ENCODE measurements at places on chromosomes 13 and 19. TPM values are rescaled to one million over a fixed set of nuclear protein-coding genes. Genes with fewer than 3 reads are reported as not detected.
A peak's percentile ranks its signal among the peaks of the same experiment; 100 is the strongest.

GRCh38 chr19:58351558-58351878 lies 1.8 kb downstream of the A1BG start:
- no peak for DNase-seq

DNA sequence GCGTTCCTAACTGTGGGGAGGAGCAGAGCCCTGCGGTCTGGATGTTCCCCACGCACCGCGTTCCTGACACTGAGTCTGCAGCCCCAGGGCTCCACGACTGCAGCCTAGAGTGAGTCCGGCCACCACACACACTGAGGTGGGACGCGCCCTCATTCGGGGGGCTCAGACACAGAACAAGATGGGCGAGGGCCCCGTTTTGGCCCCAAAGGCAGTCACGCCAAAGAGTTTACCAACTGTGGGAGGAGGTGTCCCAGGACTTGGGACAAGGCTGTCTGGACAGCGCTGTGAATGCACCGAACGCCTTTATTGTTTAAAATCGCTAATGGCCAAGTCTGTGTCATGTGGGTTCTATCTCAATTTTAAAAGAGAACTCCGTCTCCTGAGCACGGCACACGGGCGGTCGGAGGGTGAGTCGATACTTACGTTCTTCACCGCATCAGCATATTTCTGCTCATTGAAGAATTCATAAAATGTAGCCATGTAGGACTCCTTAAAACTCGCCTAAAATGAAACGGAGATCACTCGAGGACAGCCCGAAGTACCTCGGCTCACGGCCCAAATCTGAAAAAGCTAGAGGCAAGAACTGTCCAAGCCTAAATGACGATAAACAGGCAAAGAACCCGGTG lies 35.2 kb upstream of the C13orf46 start:
- DNase-seq: no peak

- no peak for DNase-seq
Observed at GRCh38 chr19:21574607-21575006, 69.2 kb downstream of the ZNF429 start.

DNA sequence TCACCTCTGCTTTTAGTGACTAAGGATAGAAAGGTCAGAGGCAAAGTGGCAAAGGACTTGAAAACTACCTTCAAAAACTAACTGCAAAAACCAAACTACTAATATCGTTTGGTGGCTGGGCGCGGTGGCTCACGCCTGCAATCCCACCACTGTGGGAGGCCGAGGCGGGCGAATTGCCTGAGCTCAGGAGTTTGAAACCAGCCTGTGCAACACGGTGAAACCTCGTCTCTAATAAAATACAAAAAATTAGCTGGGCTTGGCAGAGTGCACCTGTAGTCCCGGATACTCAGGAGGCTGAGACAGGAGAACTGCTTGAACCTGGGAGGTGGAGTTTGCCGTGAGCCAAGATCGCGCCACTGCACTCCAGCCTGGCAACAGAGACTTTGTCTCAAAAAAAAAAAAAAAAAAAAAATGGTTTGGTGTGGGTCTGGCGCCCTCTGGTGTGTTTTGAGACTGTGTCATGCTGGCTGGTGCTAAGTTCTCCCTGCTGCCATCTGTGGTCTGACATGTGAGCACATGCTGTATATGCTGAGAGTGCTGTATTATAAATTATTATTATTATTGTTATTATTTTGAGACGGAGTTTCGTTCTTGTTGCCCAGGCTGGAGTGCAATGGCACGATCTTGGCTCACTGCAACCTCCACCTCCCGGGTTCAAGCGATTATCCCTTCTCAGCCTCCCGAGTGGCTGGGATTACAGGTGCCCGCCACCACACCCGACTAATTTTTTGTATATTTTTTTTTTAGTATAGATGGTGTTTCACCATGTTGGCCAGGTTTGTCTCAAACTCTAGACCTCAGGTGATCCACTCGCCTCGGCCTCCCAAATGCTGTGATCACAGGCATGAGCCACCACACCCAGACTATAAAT lies 36.0 kb upstream of the RNF17 start:
- DNase-seq: peak; percentile 83

- no peak for DNase-seq
Observed at GRCh38 chr13:61094865-61095264, 320.8 kb downstream of the PCDH20 start.

DNA sequence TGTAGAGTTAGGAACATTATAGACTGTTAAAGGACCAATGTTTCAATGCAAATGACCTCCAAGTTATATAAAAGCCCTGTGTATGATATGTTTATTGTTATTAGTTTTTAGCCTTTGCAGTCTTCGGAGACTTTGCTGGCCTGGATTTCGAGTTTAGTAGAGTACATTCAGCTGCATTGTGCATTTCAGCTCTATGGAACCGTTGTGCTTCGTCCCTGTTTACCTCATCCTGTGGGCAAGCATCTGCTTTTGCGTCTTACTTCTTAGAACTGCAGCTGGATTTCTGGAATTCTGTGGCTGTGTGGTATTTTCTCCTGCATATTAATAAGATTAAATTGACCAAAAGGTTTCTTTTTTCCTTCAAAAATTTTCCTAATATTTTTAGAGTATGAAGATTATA lies 138.6 kb downstream of the KCNRG start:
- DNase-seq: no peak

- no peak for DNase-seq
Observed at GRCh38 chr19:35408284-35409171, 37.7 kb downstream of the GPR42 start.

GRCh38 chr13:47218611-47219010 lies 321.8 kb upstream of the HTR2A start:
- no peak for DNase-seq

DNA sequence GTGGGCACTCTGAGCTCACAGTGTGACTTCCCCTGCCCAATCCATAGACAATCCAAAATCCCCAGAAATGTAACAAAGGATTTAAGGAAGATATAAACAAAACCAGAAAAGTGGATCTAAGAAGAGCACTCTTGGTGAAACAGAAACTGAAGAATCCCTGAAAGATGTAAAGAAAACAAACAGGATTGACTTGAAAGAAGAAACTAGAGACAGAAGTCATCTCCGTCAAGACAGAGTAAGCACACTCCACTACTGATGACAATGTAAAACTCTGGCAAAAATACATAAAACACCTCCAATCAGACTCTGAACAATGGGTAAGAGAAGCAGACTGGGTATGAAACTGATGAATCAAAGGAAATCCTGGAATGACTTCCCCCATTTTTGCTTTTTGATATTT lies 13.5 kb downstream of the TUBGCP3 start:
- no peak for DNase-seq

GRCh38 chr13:37495046-37495445 lies 103.5 kb downstream of the POSTN start:
- no peak for DNase-seq

GRCh38 chr13:111541752-111542529 lies 221.5 kb downstream of the TEX29 start:
- no peak for DNase-seq

- no peak for DNase-seq
Observed at GRCh38 chr19:28554321-28555091, 658.4 kb downstream of the UQCRFS1 start.

DNA sequence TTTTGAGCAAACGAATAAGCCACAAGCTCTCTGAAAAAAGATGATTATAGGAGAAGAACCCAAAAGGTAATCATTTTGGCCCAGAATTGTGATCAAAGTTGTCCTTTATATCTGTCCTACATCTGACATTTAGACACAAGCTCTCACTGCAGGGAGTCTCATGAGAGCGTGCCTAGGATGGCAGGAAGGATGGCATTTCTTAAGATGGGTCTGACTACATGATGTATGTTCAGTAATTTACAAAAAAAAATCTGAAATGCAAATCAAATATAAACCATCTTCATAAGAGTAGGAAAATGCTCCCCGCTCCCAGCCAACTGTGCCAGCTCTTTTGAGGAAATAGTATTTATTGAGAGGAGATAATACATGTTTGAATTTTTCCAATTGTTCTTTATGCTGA lies 81.0 kb upstream of the MBNL2 start:
- no peak for DNase-seq

DNA sequence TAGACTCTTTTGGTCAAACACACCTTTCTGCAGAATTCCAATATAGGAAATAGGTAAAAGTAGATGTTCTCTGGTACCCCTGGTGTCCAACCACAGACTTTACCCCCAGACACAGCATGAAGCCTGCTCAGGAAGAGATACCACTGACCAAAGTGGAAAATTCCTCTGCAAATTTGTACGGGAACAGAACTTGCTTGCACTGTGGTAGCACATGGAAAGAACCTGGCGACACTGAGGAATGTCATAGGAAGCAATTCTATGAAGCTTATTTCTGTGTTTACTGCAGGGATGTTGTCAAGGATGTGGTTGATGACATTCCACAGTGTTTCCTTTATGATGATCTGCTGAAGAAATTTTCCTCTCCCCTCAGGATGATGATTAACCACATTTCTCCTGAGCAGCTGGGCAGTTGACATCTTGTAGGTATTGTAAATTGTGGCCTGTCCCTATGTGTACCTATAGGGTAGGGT lies 48.9 kb upstream of the TNFSF11 start:
- no peak for DNase-seq

DNA sequence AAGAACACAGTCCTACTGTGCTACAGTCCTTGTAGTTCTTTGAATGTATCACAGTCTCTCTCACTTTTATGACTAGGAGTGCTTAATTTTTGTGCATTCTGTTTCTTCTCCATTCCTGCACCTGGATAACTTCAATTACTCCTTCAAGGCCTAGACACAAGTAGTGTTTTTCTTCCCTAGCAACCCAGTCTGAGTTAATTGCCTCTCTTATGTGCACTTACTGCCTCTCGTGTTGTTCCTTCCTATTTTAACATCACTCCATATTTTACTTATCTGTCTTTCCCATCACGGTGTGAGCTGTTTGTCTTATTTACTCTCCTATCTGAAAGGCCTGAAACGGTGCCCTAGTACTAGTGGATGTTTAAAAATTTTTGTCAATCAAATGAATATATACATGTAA lies 101.5 kb downstream of the HS6ST3 start:
- DNase-seq: no peak

DNA sequence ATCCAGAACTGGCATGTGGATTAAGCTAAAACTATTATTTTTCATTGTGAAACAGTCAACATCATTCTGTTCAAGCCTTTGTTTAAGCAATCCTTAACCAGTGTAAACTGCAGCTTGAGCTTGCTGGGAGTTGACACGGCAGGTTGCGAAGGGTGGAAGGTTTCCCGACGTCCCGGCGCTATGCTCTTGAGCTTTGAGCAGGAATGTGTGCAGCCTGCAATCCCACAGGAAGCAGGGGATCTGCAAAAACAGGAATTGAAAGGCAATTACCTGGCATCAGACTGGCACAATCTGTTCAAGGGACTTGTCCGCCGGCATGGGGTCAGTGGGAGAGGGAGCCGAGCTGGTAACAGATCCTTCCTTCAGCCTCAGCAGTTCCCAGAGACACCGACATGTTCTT lies 586.7 kb upstream of the SGCG start:
- DNase-seq: no peak

- DNase-seq: no peak
Observed at GRCh38 chr19:56917998-56918397, 77.5 kb upstream of the PEG3 start.

- no peak for DNase-seq
Observed at GRCh38 chr13:110162866-110163658, 143.9 kb downstream of the COL4A1 start.

GRCh38 chr13:39297664-39298171 lies 259.5 kb downstream of the NHLRC3 start:
- no peak for DNase-seq

DNA sequence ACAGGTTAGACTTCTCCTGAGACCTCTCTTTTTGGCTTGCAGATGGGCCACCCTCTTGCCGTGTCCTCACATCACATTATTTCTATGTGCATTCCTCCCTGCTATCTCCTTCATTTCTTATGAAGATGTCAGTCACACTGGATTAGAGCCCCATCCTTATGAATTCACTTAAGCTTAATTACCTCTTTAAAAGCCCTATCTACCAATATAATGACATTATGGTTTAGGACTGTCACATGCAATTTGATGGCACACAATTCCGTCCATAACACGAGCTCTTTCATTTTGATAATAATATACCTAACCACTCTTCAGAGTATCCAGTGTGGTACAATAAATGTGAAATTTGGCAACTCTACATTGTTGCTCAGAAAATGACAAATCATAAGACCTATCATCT lies 1037.3 kb downstream of the DIAPH3 start:
- no peak for DNase-seq

DNA sequence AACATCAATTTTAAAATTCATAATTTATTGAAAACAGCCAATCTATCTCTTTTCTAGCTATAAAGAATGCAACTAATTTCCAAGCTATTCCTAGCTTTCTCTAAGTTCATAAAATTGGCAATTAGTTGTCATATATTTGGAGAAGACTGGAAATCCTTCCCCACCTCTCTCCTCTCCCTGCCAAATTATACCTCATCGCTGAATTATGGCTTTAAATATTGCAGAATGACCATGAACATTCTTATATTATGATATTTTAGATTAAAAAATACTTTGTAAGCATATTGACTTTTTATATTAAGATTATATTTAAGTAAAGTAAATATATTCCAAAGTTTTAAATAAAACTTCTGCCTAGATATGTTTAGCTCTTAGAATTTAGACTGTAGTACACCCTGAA lies 58.2 kb downstream of the ESD start:
- DNase-seq: no peak

DNA sequence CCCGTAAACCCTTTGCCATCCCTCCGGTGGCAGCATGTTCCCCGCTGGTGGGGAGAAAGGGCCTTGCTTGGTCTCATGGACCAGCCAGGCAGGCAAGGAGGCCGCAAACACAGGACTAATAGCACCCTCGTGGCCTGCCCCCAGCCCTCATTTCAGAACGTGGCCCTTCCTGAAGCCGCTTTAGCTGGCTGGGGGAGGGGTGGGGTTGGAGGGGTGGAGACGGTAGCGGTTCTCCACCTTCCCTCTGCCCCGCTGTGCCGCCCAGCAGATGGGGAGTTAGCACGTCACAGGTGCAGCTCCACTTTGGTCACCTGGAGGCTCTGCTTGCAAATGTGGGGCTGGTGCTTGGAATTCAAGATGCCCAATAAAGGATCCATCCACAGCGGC lies 59.3 kb upstream of the URI1 start:
- DNase-seq: no peak

DNA sequence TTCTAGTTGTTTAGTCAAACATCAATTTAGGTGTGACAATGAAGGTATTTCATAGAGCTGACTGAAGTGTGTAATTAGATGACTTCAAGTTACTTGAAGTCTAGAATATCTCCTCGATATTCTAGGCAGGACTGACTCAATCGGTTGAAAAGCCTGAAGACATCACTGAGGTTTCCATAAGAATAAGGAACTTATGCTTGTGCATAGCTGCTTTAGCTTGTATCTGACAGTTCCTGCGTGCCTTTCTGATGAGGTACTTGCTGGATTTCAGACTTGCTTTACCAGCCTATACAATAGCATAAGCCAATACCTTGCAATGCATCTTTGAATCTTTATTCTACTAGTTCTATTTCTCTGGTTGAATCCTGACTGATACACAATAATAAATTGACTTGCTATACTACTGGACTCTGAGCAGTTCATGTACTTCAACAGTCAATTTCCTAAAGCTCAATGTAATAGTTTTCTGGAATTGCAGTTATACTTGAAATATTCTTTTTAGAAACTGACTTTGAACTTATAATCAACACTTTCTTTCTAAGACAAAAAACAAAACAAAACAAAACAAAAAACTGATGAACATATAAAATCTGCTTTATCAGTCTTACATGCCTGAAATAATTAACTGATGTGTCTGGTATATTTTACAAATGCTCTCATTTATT lies 1534.8 kb downstream of the SLITRK5 start:
- peak; percentile 12 for DNase-seq

The NCR1 gene
- not detected for total RNA-seq

The ODAD3 gene
- 1.4 TPM for total RNA-seq

The KIRREL2 gene
- total RNA-seq: not detected

The PLEKHA4 gene
- total RNA-seq: 2.6 TPM

The ZNF708 gene
- total RNA-seq: 16.4 TPM

The LENG9 gene
- 18.1 TPM for total RNA-seq

The DHDH gene
- total RNA-seq: not detected

The NEK5 gene
- 13.2 TPM for total RNA-seq
